ENCODE measurements at places on chromosomes 16 and 17.
A peak's percentile ranks its signal among the peaks of the same experiment; 100 is the strongest.

- DNase-seq: no peak
Measured at GRCh38 chr16:3584412-3584811, 7.2 kb upstream of the NLRC3 start.

DNA sequence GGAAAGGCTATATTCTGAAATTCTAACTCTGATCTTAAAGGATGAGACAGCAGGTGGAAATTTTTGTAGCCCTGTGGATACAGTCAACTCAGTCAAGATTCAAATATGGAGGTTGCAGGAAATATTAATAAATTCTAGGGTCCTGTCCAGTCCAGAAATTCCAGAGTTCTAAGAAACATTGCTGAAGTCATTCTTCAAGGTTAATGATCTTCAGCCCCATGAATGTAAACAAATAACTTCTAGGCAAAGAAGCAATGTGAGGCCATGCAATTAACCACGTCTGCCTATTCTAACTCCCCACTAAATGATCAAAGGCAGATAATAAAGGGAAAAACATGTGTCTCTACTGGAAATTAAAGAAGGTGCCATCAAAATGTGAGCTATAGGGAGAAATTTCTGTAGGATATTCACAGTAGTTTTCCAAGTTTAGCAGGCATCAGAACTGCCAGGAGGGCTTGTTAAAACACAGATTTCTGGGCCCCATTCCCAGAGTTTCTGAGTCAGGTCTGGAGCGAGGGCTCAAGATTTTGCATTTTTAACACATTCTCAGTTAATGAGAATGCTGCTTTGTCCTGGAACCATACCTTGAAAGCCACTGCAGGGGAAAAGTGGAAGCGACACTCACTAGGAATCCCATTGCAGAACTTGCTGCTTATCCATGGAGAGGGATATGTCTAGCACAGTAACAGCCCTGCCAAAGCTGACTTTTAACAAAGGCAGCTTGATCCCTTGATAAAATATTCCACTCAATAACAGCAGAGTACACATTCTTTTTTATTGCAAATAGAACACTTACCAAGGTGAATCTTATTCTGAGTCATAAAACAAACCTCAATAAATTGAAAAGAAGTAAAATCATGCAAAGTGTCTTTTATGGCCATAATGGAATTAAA is 61.8 kb downstream of the DNAH3 start:
- DNase-seq: no peak

DNA sequence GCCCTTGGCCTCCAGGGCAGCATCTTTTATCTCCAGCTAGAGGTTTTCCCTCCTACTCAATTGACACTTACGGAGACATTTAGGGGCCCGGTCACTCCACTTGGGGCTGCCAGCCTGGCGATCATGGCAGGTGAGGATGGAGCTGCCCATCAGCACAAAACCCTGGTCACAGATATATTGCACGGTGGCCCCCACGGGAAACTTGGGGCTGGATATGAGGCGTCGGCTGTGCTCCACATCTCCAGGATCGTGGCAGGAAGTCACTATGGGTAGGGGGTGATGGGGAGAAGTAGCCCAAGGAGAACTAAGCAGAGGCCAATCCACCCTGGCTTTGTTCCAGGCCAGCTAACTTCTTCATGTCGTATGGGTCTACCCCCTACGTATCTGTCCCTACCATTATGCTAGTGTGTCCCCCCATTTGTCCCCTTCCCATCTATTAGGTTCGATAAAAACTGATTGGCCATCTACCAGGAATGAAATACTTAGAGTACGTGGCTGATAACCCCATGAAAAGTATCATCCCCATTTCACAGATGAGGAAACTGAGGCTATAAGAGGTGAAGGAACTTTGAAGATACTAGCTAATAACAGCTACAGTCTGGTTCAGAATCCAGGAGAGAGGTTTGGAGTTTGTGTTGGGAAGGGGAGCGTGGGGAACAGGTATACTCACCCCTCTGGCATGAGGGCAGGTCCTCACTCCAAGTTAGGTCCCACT is 6.1 kb upstream of the PHF12 start:
- no peak for DNase-seq

- DNase-seq: no peak
Measured at GRCh38 chr17:70047619-70048419, 27.2 kb upstream of the KCNJ16 start.

GRCh38 chr17:50843150-50843905 is 7.9 kb downstream of the WFIKKN2 start:
- DNase-seq: no peak

DNA sequence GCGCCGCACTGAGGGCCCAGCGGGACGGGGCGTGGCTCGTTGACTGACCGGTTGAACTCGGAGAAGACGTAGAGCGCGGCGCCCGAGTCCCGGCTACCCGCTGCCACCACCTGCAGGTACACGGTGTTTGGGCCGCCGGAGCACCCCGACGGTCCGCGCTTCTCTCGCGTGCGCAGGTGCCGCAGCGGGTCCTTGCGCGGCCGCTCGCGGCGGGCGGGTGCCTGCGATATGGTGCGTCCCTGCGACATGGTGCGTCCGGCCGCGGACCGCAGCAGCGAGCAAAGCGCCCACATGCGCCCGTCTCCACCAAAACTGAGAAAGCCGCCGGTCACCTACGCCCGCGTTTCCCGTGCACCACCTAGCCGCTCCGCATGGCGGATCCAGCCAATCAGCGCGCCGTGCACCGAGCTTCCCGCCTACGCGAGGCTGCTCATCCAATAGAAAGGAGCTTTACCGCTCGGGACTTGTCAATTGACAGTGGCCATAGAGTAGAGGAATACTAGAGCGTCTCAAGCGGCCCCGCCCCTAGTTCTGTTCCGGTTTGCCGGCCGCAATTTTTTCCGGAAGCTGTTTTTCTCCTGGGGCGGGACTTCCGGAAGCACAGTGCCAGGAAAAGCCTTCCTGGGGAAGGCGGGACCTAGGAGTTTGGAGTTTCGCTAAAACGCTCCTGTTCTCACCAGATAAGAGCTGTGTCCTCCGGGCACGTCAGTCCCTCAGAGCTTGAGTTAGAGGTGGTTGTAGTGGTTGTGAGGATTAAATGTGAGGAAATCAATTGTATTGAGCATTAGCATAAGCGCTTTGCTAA is at the start of gene ELAC2:
ELAC2 (minus strand) TSS at position 373 of the 805 bp plus-strand sequence; CDS start at position 293, 80 bp downstream.
- DNase-seq: peak; percentile 95

GRCh38 chr17:72713701-72714100 is 378.8 kb downstream of the SLC39A11 start:
- no peak for DNase-seq

GRCh38 chr17:81833921-81834830 is 674 bp downstream of the PPP1R27 start:
- no peak for DNase-seq

GRCh38 chr17:41835800-41836549 is at the start of gene NT5C3B:
Gene NT5C3B, minus strand, starts transcription at chr17:41836232. Its CDS starts 39 bp downstream, at chr17:41836193.
- peak; percentile 42 for DNase-seq

DNA sequence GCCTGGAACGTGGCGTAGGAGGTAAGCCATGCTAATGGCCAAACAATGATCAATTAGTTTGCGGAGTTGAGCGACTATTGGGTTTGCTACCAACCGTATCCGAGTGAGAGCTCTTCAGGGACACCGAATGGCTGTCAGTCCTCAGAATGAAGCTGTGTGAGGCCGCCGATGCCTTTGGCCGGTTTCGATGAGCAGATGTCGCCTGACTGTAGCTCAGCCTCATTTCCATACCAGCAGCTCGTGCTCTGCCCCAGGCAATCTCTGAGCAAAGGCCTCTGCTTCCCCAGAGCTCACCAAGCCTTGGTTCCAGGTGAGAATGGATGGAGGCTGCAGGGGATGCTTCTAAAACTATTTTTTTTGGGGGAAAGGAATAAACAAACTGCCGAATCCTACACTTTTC is 111.7 kb upstream of the HS3ST4 start:
- DNase-seq: peak; percentile 74

GRCh38 chr17:72176951-72177660 is 56.3 kb downstream of the SOX9 start:
- peak; percentile 14 for DNase-seq

DNA sequence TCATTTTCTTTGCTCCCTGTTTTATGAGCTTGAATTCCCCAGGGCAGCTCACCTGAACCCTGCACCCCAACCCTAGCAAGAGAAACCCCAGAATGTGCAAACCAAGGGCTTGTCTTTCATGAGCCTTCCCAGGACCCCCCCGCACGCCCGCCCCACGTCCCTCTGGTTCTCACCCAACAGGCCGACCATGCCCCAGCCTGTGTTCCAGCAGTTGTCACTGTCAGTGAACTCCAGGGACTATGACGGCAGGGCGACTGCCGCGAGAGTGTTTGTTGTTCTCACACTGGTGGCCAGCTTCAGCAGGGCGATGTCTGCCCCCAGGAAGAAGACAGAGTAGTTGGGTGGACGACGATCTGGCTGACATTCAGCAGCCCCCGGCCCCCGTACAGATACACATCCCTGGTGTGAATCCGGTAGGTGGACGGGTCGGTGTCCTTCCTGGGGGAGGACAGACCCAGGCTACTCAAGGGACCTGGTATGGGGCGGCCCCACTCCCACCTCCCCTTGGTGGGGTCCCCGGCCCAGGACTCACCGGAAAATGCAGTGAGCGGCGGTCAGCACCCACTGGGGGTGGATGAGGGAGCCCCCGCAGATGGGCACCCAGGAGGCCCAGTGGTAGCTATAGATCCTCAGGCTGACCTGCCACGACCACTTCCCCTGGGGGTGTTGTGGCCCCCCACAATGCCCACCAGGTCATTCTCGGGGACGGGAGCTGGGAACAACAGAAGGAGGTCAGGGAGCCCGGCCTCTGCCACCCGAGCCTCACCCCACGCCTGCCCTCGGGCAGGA is 20.1 kb downstream of the TPSD1 start:
- DNase-seq: no peak

- DNase-seq: no peak
Measured at GRCh38 chr17:74864866-74865395, 5.2 kb upstream of the GRIN2C start.

DNA sequence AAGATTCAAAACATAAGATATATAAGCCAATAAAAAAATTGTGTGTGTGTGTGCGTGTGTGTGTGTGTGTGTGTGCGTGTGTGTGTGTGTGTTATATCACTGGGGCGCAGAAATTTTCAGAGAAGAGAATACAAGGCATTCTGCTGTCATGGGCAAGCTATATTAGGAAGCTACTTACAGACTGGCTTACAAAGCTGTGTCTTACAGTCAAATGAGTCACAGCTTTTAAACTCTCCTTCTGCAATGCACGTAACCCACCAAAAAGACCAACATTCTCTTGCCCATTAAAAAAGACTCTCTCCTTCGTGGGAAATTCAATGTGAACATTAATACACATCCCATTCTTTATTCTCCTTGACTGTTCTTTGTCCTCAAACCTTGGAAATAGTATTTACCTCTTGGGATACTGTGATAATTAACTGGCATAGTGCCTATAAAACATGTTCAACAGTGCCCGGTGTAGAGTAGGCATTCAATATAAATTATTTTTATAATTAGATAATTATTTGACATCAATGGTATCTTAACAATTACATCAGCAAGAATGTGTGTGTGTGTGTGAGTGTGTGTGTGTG is 860.4 kb upstream of the SOX9 start:
- no peak for DNase-seq

DNA sequence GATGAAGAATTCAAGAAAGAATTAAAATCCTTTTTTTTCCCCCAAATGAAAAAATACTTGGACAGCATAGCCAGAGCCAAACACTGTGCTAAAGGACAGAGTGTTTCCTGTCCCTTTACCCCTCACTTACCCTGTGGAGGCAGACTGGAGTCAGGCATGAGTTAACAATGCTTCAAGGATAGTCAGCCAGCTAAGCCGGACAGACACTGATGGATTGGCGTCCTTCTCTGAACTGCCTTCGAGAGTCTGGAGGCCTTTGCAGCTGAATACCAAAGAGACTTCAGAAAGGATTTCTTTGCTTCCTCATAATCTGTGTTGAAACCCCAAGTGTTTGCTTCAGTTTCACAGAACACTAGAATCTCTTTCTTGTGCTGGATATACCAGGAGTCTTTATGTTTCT is 4.6 kb downstream of the METTL9 start:
- DNase-seq: no peak

DNA sequence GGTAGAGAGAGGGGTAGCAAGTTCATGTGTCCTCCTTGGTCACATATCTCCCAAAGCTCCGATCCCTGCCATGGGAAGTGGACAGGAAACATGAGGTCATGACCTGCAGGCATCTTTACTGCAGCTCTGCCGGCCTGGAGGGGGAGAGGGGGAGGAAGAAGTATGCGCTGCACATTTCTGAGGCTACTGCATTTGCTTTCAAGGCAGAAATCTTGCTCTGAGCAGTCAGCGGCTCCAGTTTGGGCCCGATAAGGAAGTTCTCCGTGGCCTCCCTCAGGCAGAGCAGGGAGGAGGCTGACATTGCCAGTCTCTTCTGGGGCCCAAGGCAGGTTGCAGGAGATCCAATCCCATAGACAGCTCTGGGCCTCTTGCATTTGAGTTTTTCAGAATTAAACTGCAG is 1.5 kb upstream of the NHERF1 start:
- no peak for DNase-seq

DNA sequence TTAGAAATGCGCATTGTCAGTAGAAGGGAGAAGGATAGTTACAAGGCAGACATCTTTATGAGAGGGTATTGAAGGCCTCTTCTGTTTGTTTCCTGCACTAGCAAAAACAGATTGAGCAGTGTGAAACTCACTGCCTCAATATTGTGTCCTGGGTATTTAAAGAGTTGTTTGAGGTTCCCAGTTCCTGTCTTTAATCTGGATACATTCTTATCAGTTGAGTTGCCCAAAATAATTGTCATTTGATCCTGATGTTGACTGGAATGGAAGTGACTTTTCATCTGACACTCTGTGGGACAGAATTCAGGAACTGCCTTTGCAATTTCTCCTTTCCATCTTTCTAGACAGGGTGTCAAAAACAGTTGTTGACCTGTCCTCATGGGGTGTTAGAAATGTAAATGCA is 1.7 kb downstream of the ATP6V0A1 start:
- no peak for DNase-seq

GRCh38 chr17:32960815-32961214 is 30.8 kb upstream of the SPACA3 start:
- DNase-seq: no peak

GRCh38 chr16:55815320-55815719 is 17.6 kb downstream of the CES1 start:
- DNase-seq: no peak

DNA sequence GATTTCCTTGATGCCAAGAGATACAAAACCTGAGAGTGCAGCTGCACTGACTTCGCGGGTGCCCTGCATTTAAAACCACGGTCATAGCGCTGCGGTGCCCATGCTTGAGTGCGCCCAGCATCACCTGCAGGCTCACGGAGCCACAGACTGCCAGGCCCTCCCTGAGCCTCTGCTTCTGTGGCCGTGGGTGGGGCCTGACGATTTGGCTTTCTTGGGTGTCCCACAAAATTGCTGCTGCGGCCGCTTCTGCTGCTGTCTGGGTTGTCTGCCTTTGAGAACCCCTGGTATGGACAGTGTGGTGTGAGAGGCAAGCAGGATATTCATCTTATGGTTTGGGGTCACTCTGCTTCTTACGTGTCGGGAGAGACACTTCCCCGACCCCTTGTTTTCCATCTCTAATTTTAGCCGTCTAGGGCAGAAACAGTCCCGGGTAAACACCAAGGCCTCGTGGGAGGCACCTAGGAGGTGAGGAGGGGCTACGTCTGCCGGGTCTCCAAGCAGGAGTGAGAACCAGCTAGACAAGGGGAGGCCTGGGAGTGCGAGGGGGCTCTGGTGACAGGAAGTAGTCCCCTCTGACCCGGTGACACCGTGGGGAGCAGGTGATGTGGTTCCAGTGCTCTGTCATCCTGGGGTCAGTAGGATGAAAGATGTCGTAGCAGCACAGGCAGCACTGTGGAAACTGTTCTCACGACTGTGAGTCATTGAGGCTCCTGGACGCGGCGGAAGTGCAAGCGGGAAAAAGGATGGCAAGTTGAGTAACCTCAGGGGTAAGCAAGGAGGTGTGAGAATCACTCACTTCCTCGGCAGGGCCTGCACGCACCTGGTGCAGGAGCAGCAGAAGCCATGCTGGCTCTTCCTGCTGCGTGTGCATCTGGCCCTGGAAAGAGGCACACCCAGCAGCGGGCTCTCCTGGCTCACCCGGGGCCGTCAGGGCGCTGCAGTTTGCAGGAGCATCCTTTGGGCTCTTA is 176.3 kb downstream of the RPTOR start:
- no peak for DNase-seq
